ENCODE measurements at places on chromosomes 7 and 10. TPM values are rescaled to one million over a fixed set of nuclear protein-coding genes. Genes with fewer than 3 reads are reported as not detected.

GRCh38 chr7:21547501-21547900, 4.7 kb downstream of the DNAH11 start:
- DNase-seq = no peak

DNA sequence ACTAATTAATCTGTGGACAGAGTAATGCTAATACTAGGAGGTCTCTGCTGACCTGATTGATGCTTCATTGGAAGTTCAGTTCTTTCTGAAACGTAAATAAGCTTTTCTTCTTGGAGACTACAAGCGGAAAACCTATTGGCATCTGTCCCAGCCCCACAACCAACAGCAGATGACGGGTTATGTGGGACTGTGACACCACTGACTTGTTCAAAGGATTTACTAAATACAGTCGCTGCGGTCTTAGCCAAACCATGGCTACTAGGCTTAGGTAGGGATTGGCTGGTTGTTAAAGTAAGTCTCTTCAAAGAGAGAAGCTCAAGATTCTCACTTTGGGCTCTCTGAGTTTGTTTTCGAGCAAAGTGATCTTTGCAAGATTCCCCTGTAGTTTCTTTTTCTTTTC, 68.3 kb downstream of the HYCC1 start:
- DNase-seq = no peak

- DNase-seq = no peak
These were observed 176.1 kb downstream of the COBL start for GRCh38 chr7:51140199-51141164.

DNA sequence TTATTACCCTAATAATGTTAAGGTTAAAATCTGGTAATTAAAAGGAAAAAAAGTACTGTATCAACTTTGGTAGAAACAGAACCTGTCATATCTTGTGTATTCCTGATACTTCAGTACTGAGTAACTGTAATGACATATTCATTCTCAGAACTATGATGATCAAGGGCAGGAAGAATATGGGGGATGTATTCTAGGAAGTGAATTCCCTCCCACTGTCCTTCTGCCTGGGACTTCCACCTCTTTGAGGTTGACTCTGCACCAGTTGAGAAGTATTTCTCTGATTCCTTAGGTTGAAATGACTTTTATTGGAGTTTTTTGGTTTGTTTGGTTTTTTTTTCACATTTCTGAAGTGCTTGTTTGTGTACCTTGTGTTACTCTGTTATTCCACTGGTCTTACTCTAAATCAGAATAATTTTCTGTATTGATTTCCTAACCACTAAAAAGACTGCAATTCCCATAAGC, 36.9 kb downstream of the WASL start:
- DNase-seq = no peak

- DNase-seq = no peak
These were observed 84.6 kb upstream of the NAMPT start for GRCh38 chr7:106369352-106369751.

- peak; percentile 21 for DNase-seq
These were observed 106.3 kb downstream of the ATXN7L1 start for GRCh38 chr7:105769901-105770628.

- no peak for DNase-seq
These were observed 8.1 kb upstream of the GPR85 start for GRCh38 chr7:113094517-113095249.

CDNF gene
- total RNA-seq = 0.74 TPM

AGAP4 gene
- total RNA-seq = 2.8 TPM

GRB10 gene
- 91.2 TPM for total RNA-seq
